ENCODE measurements at places on chromosomes 1 and 21. TPM values are rescaled to one million over a fixed set of nuclear protein-coding genes. Genes with fewer than 3 reads are reported as not detected.

- H3K36me3 ChIP-seq, result no peaks in the 10 kb centered on the region
- H3K4me3 ChIP-seq, result no peak overlapping the region
- H3K27ac ChIP-seq, result no peak overlapping the region
- no peaks in the 10 kb centered on the region for H3K27me3 ChIP-seq
- no peak for DNase-seq
These were observed 58.3 kb upstream of the PLA2G4A start for GRCh38 chr1:186770421-186770820.

DNA sequence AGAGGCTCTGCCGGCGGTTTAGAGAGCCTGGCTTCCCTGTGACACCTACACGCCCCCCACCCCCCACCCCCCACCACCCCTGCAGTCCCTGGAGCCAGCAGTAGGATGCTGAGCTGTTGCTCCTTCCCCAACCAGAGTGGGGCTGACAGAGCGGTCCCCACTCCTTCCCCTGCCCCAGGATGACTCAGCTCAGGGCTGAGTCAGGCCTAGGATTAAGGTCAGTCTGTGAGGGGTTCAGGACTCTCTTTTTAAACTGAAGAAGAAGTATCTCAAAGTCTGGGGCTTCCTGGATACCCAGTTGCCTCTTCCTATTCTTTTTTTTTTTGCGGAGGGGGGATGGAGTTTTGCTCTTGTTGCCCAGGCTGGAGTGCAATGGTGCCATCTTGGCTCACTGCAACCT lies 19.1 kb downstream of the DMBX1 start:
- no peaks in the 10 kb centered on the region for H3K4me1 ChIP-seq
- no peaks in the 10 kb centered on the region for H3K36me3 ChIP-seq
- H3K4me3 ChIP-seq, result no peak overlapping the region
- H3K27me3 ChIP-seq, result no peaks in the 10 kb centered on the region
- no peak overlapping the region for H3K27ac ChIP-seq

- H3K4me3 ChIP-seq, result no peak overlapping the region
- no peak overlapping the region for H3K27ac ChIP-seq
- H3K36me3 ChIP-seq, result no peaks in the 10 kb centered on the region
- no peak for DNase-seq
These were observed 3.1 kb upstream of the GALE start for GRCh38 chr1:23803674-23804073.

- H3K27me3 ChIP-seq, result no peaks in the 10 kb centered on the region
- H3K36me3 ChIP-seq, result no peaks in the 10 kb centered on the region
- H3K27ac ChIP-seq, result no peak overlapping the region
- no peak overlapping the region for H3K4me3 ChIP-seq
These were observed 20.7 kb upstream of the MX1 start for GRCh38 chr21:41405321-41405720.

DNA sequence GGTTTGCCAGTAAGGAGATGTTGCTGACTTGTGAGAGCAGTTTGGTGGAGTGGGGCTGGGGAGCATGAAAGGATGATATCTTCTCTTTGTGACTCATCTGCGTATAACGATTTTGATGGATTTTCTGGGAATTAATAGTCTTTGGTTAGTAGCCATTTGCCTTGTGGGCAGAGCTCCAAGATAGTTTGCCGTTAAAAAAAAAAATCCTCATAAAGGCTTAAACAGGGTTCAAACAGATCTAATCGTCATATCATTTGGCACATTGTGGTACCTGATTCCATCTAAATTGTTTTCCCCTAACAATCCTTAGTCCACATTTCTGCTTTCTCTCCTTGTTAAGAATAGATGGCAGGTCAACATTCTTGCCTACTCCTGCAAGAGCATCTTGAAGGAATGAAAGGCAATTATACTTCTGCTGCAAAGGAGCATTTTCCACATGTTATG lies 168.0 kb downstream of the PPP1R12B start:
- H3K4me1 ChIP-seq, result no peaks in the 10 kb centered on the region
- H3K36me3 ChIP-seq, result no peaks in the 10 kb centered on the region
- H3K27ac ChIP-seq, result no peak overlapping the region
- no peak for DNase-seq

- no peaks in the 10 kb centered on the region for H3K4me1 ChIP-seq
- no peaks in the 10 kb centered on the region for H3K36me3 ChIP-seq
- H3K27ac ChIP-seq, result no peak overlapping the region
These were observed 339.1 kb downstream of the PTPRC start for GRCh38 chr1:198977909-198978308.

GRCh38 chr1:205599669-205600042 lies 32.2 kb downstream of the ELK4 start:
- no peak for DNase-seq
- H3K27ac ChIP-seq, result peak overlapping the region; percentile 26
- H3K36me3 ChIP-seq, result peaks cover 8% of the 10 kb centered on the region
- H3K4me3 ChIP-seq, result no peak overlapping the region

DOCK7 gene
- total RNA-seq, result 33.4 TPM

DENND2D gene
- total RNA-seq, result 39.3 TPM

SLC44A3 gene
- total RNA-seq, result 13.8 TPM

LCK gene
- 3.5 TPM for total RNA-seq

All from lung (tissue), 17 donors.